ENCODE measurements at places on chromosomes 6 and 20. TPM values are rescaled to one million over a fixed set of nuclear protein-coding genes. Genes with fewer than 3 reads are reported as not detected.

- H3K4me1 ChIP-seq = no peaks in the 10 kb centered on the region
- DNase-seq = no peak
- H3K4me3 ChIP-seq = no peak overlapping the region
Observed at GRCh38 chr6:119112812-119113530, 34.5 kb upstream of the FAM184A start.

DNA sequence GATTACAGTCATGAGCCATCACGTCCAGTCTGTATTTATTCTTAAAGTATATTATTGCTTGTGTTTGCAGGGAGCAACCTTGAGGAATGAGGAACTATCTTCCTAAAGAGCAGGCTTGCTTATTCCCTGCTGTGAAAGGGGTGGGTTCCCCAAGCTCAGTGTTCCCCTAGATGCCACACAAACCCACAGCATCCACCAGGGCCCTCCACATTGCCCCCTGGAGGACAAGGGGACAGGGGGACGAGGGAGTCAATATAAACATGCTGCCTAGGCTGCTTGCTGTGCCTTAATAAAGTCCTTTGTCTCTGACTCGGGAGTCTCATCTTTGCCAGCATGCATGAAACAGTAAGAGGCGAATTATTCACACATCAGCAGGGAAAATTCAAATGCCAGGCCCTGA, 8.0 kb upstream of the IDH3B start:
- H3K36me3 ChIP-seq = no peaks in the 10 kb centered on the region
- H3K4me3 ChIP-seq = no peak overlapping the region
- H3K27me3 ChIP-seq = no peaks in the 10 kb centered on the region
- H3K27ac ChIP-seq = no peak overlapping the region
- H3K4me1 ChIP-seq = no peaks in the 10 kb centered on the region
- no peak for DNase-seq

GRCh38 chr6:63804381-63804956, 168.9 kb downstream of the PHF3 start:
- DNase-seq = no peak
- no peaks in the 10 kb centered on the region for H3K36me3 ChIP-seq
- no peak overlapping the region for H3K4me3 ChIP-seq
- H3K4me1 ChIP-seq = peaks cover 21% of the 10 kb centered on the region
- no peaks in the 10 kb centered on the region for H3K27me3 ChIP-seq

The MEI4 gene
- not detected for polyA plus RNA-seq

The SYNJ2 gene
- 16.5 TPM for polyA plus RNA-seq

DNA sequence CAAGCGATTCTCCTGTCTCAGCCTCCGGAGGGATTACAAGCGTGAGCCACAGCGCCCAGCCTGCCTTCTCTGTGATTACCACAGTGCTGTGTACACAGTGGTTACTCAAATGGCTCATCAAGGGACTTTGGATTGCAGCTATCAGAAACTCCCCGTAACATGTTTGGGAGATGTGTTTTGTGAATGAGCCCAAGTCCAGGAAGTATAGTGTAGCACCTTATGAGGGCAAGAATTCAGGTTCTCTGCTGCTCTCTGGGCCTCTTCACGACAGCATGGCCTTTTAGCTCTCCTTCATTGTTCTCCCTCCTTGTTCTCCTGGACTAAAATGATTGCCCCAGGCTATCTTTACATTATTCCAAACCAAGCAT, 34.1 kb upstream of the RPL7L1 start:
- H3K27ac ChIP-seq = peak overlapping the region; percentile 83
- no peaks in the 10 kb centered on the region for H3K36me3 ChIP-seq

GRCh38 chr6:146489468-146490151, 54.0 kb upstream of the RAB32 start:
- H3K36me3 ChIP-seq = no peaks in the 10 kb centered on the region
- no peak overlapping the region for H3K27ac ChIP-seq
- H3K4me3 ChIP-seq = no peak overlapping the region
- no peak for DNase-seq
- no peaks in the 10 kb centered on the region for H3K27me3 ChIP-seq

GRCh38 chr20:51382111-51382985, 160.2 kb downstream of the NFATC2 start:
- H3K4me1 ChIP-seq = no peaks in the 10 kb centered on the region
- no peak overlapping the region for H3K4me3 ChIP-seq
- no peak for DNase-seq
- no peak overlapping the region for H3K27ac ChIP-seq
- H3K36me3 ChIP-seq = no peaks in the 10 kb centered on the region

DNA sequence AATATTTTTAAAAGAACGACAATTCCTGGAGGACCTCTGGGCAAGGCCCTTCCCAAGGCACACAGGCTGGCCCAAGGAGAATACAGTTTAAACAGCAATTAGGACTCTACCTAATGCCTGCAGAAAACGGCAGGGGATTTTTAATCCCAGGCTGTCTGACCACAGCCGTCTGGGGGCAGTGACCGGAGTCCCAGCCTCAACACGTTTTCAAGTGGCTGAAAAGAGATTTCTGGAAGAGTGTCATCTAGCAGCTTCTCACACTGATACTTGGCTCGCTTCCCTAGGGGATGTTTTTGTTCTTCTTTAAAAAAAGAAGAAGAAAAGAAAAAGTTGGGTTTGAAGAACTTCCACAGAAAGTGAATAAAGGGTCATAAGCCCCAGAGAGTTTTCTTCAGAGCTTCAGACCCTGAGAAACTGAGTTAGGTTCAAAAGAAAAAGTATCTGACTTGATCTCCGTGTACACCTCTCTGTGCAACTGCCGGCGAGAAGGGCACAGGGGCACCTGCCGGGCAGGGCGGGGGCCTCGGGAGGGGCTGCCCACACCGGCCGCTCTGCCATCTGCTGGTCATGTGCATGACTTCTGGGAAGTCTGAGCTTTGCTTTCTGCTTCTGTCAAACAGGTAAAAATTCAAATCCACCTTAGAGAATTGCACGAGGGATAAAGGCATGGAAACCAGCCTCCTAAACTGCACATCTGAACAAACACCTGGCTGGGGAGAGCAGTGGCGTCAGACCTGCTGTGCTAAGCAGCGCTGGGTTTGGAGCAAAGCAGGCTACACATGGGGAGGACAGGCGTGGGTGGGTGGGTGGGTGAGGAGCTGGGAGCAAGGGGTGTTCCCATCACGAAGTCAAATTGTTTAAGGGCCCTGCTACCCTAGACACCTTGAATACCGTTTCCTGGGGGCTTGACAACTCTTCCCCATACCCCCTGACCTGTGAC, 33.0 kb downstream of the RRBP1 start:
- H3K36me3 ChIP-seq = no peaks in the 10 kb centered on the region
- DNase-seq = no peak
- H3K27ac ChIP-seq = no peak overlapping the region
- H3K27me3 ChIP-seq = no peaks in the 10 kb centered on the region

- peak; percentile 28 for DNase-seq
- H3K4me1 ChIP-seq = peaks cover 4% of the 10 kb centered on the region
- peaks cover 8% of the 10 kb centered on the region for H3K27me3 ChIP-seq
- no peak overlapping the region for H3K4me3 ChIP-seq
Observed at GRCh38 chr20:49478754-49479689, 3.4 kb downstream of the KCNB1 start.

- H3K36me3 ChIP-seq = no peaks in the 10 kb centered on the region
- no peak overlapping the region for H3K27ac ChIP-seq
- no peaks in the 10 kb centered on the region for H3K4me1 ChIP-seq
- H3K27me3 ChIP-seq = no peaks in the 10 kb centered on the region
- no peak for DNase-seq
- H3K4me3 ChIP-seq = no peak overlapping the region
Observed at GRCh38 chr6:104633125-104633524, 226.6 kb downstream of the HACE1 start.

GRCh38 chr6:157569543-157569942, 188.6 kb downstream of the ZDHHC14 start:
- no peaks in the 10 kb centered on the region for H3K4me1 ChIP-seq
- no peaks in the 10 kb centered on the region for H3K27me3 ChIP-seq
- no peak overlapping the region for H3K27ac ChIP-seq
- H3K4me3 ChIP-seq = no peak overlapping the region
- no peaks in the 10 kb centered on the region for H3K36me3 ChIP-seq

The HMGA1 gene
- polyA plus RNA-seq = 69.0 TPM

GRCh38 chr20:56417911-56418310, 5.9 kb downstream of the CASS4 start:
- no peak for DNase-seq
- no peak overlapping the region for H3K4me3 ChIP-seq
- H3K4me1 ChIP-seq = no peaks in the 10 kb centered on the region
- no peak overlapping the region for H3K27ac ChIP-seq
- no peaks in the 10 kb centered on the region for H3K27me3 ChIP-seq

- H3K36me3 ChIP-seq = no peaks in the 10 kb centered on the region
- H3K4me1 ChIP-seq = no peaks in the 10 kb centered on the region
- H3K4me3 ChIP-seq = no peak overlapping the region
- DNase-seq = no peak
Observed at GRCh38 chr6:92011681-92012245, 1407.6 kb downstream of the EPHA7 start.

The PGK2 gene
- polyA plus RNA-seq = not detected

DNA sequence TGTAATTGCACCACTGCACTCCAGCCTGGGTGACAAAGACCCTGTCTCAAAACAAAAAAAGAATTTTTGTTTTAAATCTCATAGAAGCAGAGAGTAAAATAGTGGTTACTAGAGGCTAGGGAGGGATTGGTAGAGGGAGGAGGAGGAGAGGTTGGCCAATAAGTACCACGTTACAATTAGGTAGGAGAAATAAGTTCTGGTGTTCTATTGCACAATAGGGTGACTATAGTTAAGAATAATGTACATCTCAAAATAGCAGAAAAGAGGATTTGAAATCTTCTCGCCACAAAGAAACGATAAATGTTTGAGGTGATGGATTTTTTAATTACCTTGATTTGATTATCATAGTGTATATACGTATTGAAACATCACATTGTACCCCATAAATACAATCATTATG, 27.1 kb upstream of the TOP1 start:
- H3K4me1 ChIP-seq = peaks cover 6% of the 10 kb centered on the region
- H3K27me3 ChIP-seq = no peaks in the 10 kb centered on the region
- H3K4me3 ChIP-seq = no peak overlapping the region
- no peak overlapping the region for H3K27ac ChIP-seq

The SYCP2 gene
- 1.2 TPM for polyA plus RNA-seq

DNA sequence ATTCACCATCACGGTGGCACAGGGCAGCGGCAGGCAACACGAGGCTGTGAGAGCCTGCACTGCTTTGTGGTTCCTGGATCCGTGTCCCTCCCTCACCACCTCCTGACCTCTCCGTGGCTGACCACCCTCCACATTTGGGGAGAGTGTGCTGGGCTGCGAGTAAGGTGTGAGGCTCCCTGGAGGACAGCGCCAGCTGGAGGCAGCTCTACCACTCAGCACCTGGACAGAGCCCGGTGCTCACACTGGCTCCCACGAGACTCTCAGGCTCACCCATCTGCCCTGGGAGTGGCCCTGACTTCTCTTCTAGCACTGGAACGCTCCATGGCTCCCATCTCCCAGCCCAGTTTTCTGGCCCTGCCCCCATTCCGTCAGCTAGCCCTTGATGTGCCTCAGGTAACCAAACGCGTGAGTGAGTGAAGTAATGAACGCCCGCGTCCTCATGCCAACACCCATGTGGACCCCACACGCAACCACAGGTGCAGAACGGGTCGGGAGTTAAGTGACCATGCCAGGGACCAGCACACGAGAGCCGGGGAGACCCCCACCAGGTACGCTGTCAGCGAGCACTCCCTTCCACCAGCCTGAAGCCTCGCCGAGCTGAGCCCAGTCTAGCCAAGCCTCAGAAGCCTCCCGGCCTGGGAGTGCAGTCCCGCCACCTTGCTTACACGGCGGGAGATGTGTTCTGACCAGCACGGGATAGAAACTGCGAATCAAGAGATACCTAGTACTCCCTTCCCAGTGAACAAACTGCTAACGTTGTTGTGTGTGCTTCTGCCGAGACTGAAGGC, 137.2 kb downstream of the WDR27 start:
- H3K27ac ChIP-seq = no peak overlapping the region
- DNase-seq = no peak
- no peaks in the 10 kb centered on the region for H3K36me3 ChIP-seq
- no peaks in the 10 kb centered on the region for H3K27me3 ChIP-seq

The EPM2A gene
- polyA plus RNA-seq = 6.9 TPM

- DNase-seq = no peak
- H3K27me3 ChIP-seq = no peaks in the 10 kb centered on the region
- peak overlapping the region; percentile 93 for H3K4me3 ChIP-seq
- H3K27ac ChIP-seq = peak overlapping the region; percentile 86
Observed at GRCh38 chr6:35686873-35687555, 1.7 kb downstream of the FKBP5 start.

GRCh38 chr6:147434516-147434915, 74.0 kb upstream of the SAMD5 start:
- no peaks in the 10 kb centered on the region for H3K27me3 ChIP-seq
- no peaks in the 10 kb centered on the region for H3K36me3 ChIP-seq
- H3K27ac ChIP-seq = no peak overlapping the region
- no peak overlapping the region for H3K4me3 ChIP-seq
- peak; percentile 15 for DNase-seq
- no peaks in the 10 kb centered on the region for H3K4me1 ChIP-seq

DNA sequence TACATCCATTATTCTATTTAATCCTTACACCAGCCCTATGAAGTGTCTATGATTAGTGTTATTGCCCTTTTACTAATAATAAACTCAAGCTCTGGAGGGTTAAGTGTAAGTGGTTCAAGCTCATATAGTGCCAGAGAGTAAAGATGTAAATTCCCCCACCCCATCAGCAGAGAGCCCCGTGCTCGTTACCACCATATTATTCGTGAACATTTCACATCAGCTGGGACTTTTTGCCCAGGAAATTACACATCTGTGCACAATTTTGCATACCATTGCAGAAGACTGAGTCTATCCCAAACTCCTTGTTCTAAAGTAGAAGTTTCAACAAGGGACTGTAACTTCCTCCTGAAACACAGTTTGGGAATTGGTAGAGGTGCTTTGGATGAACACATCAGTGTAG, 220.1 kb downstream of the BCAS1 start:
- H3K27me3 ChIP-seq = no peaks in the 10 kb centered on the region
- H3K4me1 ChIP-seq = peaks cover 3% of the 10 kb centered on the region
- DNase-seq = no peak
- H3K27ac ChIP-seq = no peak overlapping the region

GRCh38 chr6:47832386-47833100, 50.7 kb downstream of the OPN5 start:
- H3K4me3 ChIP-seq = no peak overlapping the region
- no peak overlapping the region for H3K27ac ChIP-seq
- no peaks in the 10 kb centered on the region for H3K36me3 ChIP-seq
- H3K4me1 ChIP-seq = no peaks in the 10 kb centered on the region

- no peaks in the 10 kb centered on the region for H3K36me3 ChIP-seq
- H3K4me3 ChIP-seq = no peak overlapping the region
- H3K27me3 ChIP-seq = no peaks in the 10 kb centered on the region
- H3K4me1 ChIP-seq = peaks cover 8% of the 10 kb centered on the region
- no peak for DNase-seq
- no peak overlapping the region for H3K27ac ChIP-seq
Observed at GRCh38 chr6:113651920-113652319, 205.2 kb upstream of the MARCKS start.

The SLC22A23 gene
- polyA plus RNA-seq = 13.1 TPM

The CCN6 gene
- 0.12 TPM for polyA plus RNA-seq

DNA sequence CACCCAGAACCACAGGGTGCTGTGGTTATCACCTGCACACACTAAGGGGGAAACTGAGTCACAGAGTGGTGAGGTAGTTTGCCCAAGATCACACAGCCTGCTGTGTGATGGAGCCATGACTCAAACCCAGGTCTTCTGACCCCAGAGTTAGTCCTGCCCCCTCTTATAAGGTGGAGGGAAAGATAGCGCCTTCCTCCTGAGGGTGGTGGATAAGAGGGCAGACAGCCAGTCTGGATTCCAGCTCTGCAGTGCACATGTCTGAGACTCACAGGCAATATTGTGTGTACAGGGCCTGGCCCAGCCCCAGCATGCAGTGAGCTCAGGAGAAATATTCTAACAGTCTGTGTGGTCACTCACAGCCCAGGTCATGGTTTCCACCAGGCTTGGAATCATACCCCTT, 393.7 kb downstream of the CDH4 start:
- no peak overlapping the region for H3K27ac ChIP-seq
- DNase-seq = no peak
- H3K36me3 ChIP-seq = no peaks in the 10 kb centered on the region
- H3K4me3 ChIP-seq = no peak overlapping the region
